ENCODE measurements at places on chromosomes 7 and 10.

DNA sequence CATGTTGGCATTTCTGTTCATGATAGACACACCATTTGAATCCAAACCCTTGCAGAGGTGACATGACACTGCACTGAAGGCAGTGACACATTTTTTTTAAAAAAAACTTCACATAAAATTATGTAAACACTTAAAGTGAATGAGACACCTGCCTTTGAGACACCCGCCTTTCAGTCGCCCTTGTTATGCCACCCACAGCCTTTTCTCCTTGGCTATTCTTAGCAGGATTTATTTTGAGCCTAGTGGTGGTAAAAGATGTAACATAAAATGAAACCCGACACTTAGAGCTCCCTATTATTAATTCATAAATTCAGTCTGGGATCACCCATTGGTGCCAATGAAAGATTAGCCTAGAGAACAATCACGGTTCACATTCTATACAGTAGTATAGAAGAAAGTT, 161.3 kb downstream of the DYNC1I1 start:
- DNase-seq, result no peak

GRCh38 chr7:3748389-3748788, 447.3 kb downstream of the SDK1 start:
- no peak for DNase-seq

GRCh38 chr7:33926535-33926934, 21.2 kb downstream of the BMPER start:
- DNase-seq, result no peak

DNA sequence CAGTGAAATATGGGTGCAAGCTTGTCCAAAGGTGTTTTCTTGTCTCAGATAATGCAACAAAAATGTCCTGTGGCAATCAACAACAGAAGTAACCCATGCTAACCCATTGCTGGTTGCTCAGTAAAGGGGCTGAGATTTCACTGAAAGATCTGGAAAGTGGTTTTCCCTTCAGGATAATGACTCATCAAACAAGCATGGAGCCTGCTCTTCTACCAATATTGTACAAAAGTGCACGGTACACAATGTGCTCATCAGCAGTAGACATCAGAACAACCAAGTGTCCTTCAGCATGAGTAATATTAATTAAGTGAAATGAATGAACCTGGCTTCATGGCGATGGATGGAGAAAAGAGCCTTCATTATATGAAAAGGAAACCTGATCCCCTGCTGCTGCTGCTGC, 287.1 kb upstream of the NEBL start:
- DNase-seq, result no peak

- DNase-seq, result no peak
Observed at GRCh38 chr7:102190776-102191350, 95.8 kb upstream of the SH2B2 start.

DNA sequence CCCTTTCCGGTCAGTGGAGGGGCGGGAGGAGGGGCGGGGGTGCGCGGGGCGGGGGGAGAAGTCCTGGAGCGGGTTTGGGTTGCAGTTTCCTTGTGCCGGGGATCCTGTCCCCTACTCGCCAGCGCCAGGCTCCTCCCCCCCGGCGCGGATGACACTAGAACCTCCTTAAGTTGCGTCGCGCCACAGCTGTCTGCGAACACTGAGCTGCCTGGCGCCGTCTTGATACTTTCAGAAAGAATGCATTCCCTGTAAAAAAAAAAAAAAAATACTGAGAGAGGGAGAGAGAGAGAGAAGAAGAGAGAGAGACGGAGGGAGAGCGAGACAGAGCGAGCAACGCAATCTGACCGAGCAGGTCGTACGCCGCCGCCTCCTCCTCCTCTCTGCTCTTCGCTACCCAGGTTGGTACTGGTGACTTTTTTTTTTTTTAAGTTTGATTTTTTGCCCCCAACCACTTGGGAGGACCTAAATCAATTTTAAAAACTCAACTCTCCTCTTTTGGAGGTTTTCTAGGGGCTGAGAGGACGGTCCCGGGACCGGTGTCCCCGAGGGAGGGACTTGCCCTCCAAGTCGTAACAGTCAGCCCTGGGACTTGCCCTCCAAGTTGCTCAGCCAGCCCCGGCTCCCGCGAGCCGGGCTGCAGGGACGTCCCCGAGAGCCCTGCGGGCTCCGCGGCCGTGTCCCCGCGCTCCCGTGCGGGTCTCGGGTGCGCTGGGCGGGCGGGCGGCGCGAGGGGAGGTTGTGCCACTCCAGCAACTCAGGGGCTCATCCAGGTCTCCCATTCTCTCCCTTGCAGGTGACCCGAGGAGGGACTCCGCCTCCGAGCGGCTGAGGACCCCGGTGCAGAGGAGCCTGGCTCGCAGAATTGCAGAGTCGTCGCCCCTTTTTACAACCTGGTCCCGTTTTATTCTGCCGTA, at the start of gene GATA3:
Gene GATA3 (plus strand): TSS at position 195 of the 914 bp plus-strand sequence. CDS start 968 bp downstream, outside the sequence.
- DNase-seq, result no peak

DNA sequence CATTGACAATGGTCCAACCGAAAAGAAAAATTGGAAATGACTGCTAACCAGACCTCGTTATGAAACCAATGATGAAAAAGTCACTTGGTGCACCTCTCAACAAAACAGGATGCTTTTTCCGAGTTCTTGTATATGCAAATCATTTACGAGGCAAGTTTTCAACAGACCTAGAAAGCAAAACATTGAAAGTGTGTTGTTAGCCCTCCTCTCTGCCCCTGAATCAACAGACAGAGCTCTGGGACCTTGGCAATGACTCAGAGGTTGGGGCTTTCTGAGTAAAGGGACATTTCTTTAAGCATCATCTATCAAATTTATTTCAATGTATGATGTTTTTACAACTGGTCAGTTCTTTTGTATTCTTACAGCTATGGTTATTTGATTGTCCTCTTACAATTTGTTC, 16.3 kb upstream of the DKK1 start:
- no peak for DNase-seq

DNA sequence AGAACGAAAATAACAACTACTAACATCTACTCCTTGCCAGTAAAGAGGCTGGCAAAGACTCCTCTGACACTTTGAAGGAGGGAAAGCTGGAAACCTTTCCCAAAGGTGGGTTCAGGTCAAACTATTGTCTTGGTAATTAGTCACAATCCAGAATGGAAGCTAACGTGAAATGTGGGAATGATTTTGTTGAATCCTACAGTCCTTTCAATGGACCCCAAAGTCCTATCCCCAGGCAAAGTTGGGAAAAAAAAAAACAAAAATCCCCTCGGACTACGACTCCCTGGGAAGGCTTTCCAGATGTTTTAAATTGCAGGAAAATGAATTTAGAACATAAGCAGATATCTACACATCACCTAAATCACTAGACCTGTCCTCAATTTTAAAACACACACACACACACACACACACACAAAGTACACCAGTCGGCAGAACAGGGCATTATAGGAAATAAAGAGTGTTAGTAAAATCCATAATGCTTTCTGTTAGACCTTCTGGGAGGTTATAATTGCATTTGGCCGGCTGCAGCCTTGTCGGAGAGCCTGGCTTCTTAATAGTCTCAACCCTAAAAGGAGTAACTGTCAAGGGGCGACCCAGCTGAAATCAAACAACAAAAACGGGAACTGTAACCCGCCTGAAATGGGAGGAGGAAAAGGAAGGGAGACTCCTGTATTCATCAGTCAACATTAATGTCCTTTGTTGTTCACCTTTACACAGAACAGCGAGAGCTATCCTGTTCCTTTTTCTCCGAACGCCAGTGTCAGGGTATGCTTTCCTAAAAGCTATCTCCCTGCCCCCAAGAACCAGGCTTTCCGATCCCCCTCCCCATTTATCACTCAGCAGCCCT, 1.5 kb downstream of the DOCK4 start:
- DNase-seq, result no peak

GRCh38 chr7:128869944-128870285, 7.3 kb downstream of the ATP6V1F start:
- no peak for DNase-seq

- peak; percentile 3 for DNase-seq
Observed at GRCh38 chr7:3754493-3755341, 453.7 kb downstream of the SDK1 start.

DNA sequence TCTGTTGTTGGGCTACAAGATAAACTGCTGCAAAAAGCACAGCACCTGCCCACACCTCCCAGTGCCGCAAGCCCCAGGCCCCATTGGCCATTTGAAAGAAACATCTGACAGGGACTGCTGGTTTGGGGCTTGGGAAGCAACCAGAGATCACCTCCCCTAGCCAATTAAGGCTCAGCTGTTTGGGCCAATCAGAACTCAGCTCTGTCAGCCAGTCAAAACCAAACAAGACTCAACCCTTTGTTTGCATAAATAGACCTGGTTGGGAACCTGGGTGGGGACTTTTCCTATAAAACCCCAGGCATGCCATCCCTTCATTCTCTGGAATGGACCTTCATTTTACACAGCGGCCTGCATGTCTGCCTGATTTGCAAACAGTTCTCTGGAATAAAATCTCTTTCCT, 17.2 kb upstream of the NME8 start:
- no peak for DNase-seq

DNA sequence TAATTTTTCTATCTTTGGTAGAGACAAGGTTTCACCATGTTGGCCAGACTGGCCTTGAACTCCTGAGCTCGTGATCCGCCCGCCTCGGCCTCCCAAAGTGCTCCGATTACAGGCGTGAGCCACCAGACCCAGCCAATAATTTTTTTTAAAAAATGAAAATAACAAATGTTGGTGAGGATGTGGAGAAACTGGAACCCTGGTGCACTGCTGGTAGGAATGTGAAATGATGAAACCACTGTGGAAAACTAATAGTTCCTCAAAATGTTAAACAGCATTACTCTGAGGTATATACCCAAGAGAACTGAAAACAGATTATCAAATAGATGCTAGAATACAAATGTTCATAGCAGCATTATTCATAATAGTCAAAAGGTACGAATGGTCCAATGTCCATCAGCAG, 23.0 kb upstream of the YWHAG start:
- DNase-seq, result no peak

GRCh38 chr10:97243836-97244235, 48.6 kb downstream of the ARHGAP19 start:
- DNase-seq, result no peak

DNA sequence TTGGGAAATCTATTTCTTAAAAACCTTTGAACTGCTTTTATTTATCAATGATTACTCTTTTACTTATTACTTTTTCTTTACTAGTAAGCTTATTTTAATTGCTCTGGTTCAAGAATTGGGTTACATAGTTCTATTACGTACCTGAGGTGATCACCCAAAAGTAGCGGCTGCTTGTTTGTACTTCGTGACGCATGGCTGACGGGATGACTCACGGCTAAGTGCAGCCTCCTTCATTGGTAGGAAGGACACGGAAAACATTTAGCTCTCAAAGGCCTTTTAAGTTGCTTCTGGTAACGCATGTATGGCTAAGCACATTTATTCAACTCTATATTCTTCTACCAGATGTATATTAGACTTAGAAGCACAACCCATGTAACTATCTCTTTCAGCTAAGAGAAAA, 285.8 kb upstream of the SP4 start:
- no peak for DNase-seq

GRCh38 chr10:25682203-25682851, 251.7 kb upstream of the MYO3A start:
- DNase-seq, result peak; percentile 40

DNA sequence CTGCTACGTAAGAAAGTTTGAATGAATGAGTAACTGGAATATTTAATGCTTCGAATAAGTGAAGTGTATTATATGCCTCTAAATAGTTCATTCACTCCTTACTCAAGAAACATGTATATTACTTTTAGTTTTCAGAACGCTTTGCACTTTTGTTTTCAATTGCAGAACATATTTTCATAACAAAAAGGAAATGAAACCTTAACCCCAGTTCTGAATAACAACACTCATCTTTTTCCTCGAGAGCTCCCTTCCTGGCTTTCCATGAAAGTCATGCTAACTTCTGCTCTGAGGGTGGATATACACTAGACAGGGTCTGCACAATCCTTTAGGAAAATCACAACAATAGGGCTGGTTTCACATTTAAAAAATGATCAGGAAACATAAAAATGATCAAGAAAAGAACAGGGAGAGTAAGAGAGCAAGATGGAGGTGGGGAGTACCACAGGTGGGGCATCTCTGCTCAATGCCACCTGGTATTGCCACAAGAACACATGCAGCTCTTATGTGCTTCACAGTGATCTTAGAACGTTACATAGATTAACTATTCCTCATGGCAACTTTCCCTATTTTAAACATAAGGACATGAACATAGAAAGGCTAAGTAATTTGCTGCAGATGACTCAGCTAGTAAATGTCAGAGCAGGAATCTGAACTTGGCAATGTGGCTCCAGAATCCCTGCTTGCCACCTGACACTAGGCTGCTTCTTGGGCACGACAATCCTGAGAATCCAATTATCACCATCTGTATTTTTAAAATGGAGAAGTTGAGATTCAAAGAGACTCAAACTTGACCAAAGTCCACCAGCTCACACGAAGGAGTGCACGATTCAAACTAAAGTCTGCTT, 219.5 kb upstream of the AOAH start:
- no peak for DNase-seq

DNA sequence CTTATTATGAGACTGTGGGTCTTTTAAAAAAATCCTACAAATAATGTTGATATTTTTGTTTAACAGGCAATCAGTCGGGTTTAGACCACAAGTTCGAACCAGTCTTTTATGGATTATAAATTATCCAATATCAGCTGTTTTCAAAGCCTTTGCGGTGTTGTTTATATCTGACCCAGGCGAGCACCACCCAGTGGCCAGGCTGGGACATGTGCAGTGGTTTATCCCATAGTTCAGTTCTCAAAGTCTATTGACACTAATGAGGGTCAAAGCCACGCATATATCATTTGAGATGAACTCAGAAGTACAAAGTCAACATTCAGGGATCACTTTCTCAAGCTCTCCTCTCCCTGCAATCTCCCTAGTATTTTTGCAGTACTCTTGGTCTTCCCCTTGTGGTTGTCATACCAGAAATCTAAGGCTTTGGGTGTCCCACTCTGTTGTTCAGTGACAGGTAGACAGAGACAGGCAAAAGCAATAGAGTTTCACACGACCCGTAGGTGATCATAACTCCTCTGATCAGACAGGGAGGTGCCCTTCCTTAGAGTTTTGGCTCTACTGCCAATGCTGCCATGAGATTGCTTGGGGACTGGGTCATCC, 117.4 kb upstream of the POM121L12 start:
- DNase-seq, result peak; percentile 2

- no peak for DNase-seq
Observed at GRCh38 chr10:110815354-110816004, 56.2 kb upstream of the PDCD4 start.

- no peak for DNase-seq
Observed at GRCh38 chr7:138669364-138669763, 31.8 kb downstream of the SVOPL start.

DNA sequence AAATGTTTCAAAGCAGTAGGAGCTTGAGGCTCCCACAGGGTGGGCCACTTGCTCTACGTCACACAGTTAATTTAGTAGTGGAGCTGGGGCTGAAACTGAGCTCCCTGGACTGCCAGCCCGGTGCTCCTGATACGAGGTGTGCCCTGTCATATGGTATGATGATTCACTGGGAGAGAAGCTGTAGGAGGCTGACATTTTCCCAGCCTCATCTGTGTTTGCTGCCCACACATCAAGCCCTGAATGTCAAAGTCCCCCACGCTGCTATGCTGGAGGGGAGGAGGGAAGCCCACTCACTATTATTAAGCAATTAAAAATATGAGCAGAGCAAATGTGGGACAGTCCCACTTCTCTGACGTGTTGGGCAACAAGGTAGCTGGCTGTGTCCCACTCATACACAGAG, 81.2 kb upstream of the SORCS3 start:
- DNase-seq, result no peak

- DNase-seq, result no peak
Observed at GRCh38 chr7:110898516-110898915, 192.4 kb upstream of the LRRN3 start.

Measured in LNCaP clone FGC (cell line).